ENCODE measurements at places on chromosomes 3 and 15. TPM values are rescaled to one million over a fixed set of nuclear protein-coding genes. Genes with fewer than 3 reads are reported as not detected.

Gene PRSS50
- total RNA-seq: 0.41 TPM

Gene NANOGP8
- 0.59 TPM for total RNA-seq

Gene FBN1
- total RNA-seq: 75.3 TPM

Gene LARP6
- 7.5 TPM for total RNA-seq

Gene MED12L
- 0.44 TPM for total RNA-seq

Gene SLITRK3
- 0.65 TPM for total RNA-seq

Gene PPP1R14D
- total RNA-seq: 0.53 TPM

Gene ATXN7
- 37.3 TPM for total RNA-seq

Gene IQSEC1
- 82.3 TPM for total RNA-seq

Gene TTLL13
- not detected for total RNA-seq

Gene SYNPR
- total RNA-seq: not detected

Gene CASR
- total RNA-seq: not detected

Gene SLC24A5
- not detected for total RNA-seq

DNA sequence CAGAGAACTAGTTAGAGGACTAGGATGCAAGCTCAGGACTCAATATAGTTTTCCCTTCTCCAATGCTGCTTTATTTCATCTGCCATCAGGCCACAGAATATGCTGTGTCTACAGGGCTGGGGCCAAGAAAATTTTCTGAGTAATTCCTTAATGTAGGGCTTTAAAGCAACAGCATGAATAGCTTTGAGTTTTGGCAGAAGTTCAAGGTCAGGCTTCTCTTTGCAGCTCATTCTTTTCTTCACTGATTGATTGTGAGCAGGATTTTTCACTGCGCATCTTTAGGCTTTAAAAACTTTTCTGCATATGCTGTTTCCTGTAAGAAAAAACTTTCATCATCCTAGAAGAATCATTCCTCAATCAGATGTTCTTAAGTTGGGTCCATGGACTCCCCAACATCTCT is 4.6 kb downstream of the TMEM108 start:
- no peak for DNase-seq

GRCh38 chr3:50164984-50165909 is 10.1 kb downstream of the SEMA3F start:
- no peak for DNase-seq

- DNase-seq: no peak
Measured at GRCh38 chr3:122936986-122937385, 90.6 kb downstream of the SEMA5B start.

DNA sequence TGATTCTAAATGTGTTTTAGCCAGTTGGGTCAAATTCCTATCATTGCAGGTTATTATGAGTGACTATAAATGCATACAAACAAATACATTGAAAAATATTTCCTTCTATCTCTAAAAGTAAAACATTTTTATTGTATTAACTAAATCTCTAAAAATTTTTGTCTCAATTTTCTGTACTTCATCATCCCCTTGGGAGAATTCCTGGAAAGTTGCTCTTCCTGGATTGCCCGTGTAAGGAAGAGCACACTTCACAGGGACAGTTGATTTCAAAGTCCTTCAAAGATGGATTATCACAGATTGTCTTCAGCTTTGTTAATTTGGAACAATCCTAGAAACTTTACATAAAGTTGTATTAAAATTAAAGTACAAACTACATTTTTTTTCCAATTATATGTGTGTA is 595.6 kb downstream of the ROBO1 start:
- DNase-seq: no peak

DNA sequence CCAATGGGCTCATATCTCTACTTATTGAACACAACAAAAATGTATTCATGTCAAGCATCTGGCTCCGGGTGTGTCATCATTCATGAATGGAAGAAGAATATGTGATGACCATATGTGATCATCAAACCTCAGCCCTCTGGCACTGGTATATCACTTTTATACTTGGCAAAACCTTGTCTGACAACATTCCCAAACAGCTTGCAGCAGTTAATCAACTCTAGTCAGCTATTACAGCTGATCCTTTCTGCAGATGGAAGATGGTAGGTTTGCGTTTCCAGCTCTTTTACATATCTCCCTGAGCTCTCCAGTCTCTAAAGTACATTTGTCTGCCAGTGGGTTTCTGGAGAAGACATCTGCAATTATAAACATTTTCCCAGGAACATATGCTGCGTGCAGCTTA is 6.6 kb downstream of the PLSCR5 start:
- no peak for DNase-seq

- DNase-seq: no peak
Measured at GRCh38 chr3:97979610-97980009, 7.4 kb upstream of the RIOX2 start.

GRCh38 chr3:24640330-24640877 is 145.8 kb upstream of the THRB start:
- DNase-seq: no peak

DNA sequence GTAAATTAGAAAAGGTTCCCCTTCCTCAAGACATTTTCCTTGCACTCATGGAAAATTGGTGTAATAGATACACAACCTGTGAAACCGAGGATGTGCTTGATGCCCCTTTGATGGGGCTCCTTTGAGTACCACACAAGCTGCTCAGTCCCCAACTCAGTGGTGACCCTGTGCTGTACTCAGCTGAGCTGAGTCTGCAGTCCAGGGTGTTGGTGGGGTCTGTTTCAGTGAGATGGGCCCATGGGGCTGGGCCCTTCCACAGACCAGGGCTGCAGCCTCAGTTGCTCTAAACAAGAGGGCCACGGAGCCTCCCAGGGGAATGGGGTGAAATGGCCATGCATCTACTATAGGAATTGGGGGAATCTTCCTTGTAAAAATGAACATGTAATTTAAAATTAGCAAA is 39.3 kb downstream of the KY start:
- DNase-seq: no peak

DNA sequence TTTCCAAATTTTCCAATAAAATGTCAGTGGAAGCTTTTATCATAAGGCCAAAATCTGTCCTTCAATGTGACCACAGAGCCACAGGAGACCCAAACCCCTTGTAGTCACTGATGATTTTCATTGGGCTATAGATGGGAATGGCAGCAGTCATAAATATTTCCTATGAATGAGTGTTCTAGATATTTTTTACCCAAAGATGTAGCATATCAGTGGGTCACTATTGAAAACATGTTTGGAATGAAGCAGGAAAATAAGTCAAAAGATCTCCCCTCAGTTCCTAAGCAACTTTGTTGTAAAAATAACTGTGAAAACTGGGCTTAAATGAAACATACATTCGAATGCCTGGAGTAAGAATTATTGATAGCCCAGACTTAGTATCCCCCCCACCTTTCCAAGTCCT is 49.0 kb downstream of the NKIRAS1 start:
- no peak for DNase-seq

- no peak for DNase-seq
Measured at GRCh38 chr15:71151081-71151480, 35.8 kb downstream of the THSD4 start.

GRCh38 chr3:113287803-113288648 is 76.7 kb downstream of the BOC start:
- DNase-seq: no peak

GRCh38 chr3:51535146-51536019 is 3.1 kb upstream of the RAD54L2 start:
- DNase-seq: no peak

- no peak for DNase-seq
Measured at GRCh38 chr3:146313746-146314111, 62.8 kb upstream of the PLSCR4 start.

GRCh38 chr3:194696702-194697101 is 11.0 kb downstream of the FAM43A start:
- no peak for DNase-seq

GRCh38 chr15:23415321-23415865 is 31.6 kb downstream of the GOLGA6L2 start:
- no peak for DNase-seq

- no peak for DNase-seq
Measured at GRCh38 chr3:7744850-7745249, 756.8 kb upstream of the LMCD1 start.

GRCh38 chr15:38843736-38844590 is 279.3 kb upstream of the RASGRP1 start:
- DNase-seq: no peak

DNA sequence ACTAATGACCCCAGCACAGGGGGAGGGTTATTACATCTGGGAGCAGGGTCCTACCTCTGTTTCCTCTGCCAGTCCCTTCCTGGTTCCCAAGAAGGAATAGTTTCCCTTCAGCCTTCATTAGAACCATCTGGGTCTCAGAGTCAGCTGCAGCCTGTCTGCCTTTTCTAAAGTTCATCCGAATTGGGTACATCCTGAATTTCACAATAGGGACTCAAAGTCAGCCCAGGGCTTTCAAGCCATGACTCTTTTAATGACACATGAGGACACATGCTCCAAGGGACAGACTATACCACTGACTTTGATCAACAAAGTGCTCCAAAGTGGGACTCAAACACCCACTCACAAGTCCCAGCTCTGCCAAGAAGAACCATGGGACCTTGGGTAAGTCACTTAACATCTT is 12.7 kb upstream of the CRABP1 start:
- no peak for DNase-seq

DNA sequence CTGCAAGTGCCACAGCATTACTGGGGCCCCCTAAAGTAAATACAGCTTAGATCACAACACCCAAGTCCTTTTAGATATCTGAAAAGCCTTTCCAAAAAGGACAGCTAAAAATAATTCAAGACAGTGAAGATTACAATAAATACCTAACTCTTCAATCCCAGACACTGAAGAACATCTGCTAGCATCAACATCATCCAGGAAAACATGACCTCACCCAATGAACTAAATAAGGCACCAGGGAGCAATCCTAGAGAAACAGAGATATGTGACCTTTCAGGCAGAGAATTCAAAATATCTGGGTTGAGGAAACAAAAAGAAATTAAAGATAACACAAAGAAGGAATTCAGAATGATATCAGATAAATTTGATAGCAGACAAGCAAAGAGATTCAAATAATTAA is 71.7 kb upstream of the TTC14 start:
- no peak for DNase-seq

DNA sequence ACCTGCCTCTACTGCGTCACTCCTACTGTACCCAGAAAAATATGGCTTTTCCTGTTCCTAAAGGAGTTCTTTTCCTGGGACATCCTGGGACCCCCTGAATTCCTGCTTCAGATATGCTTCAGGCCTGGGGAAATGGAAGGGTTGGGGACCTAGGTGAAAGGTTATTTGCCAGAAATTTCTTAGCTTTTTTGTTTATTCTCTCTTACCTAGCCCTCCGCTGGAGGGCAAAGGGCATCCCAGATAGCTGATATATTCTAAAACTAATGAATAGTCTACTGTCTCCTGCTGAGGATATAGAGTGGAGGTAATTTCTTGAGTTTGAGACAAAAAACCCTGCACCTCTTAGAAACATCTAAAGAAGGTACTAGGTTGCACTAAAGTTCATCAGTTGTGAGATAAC is 3.6 kb upstream of the ZNF148 start:
- DNase-seq: no peak

DNA sequence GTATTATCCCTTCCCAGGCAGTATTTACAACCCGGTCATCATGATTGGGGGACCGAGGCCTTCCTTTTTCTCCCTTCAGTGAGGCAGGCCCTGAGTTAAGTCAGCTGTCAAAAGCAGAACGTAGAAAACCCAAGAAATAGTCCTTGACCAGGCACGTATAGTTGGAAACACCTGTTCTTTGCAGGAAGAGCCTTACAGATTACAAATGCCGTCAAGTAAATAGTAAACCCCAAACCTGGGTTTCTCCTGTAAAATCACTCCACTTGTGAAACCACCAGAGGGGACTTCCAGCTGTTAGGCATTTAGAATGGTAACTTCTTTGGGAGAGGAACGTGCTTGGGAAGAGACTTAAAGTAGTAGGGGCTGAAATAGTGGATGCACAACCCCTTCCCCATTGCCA is 1.0 kb upstream of the BTBD1 start:
- DNase-seq: no peak

- no peak for DNase-seq
Measured at GRCh38 chr3:55160241-55160983, 232.6 kb upstream of the LRTM1 start.

GRCh38 chr3:160810362-160811236 is 54.6 kb downstream of the PPM1L start:
- no peak for DNase-seq

- DNase-seq: no peak
Measured at GRCh38 chr15:42921342-42921731, 759 bp upstream of the TTBK2 start.

DNA sequence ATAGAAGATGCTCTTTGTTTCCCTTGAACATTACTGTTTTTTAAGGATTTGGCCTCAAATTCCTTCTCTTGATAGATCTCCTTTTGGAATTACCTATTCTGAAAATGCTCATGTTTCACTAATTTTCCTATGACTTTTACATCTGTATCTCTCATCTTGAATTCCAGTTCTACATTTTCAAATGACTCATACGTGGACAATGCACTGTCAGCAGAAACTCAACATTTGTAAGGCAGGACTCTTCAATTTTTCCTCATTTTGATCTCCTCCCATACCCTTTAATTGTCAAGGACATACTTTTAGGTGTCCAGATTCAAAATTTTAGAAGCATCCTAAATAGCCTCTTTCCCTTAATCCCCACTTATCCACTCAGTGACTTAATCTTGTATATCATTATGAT is 341.0 kb upstream of the RASGRP1 start:
- no peak for DNase-seq

- DNase-seq: no peak
Measured at GRCh38 chr3:132469326-132469725, 52.0 kb downstream of the DNAJC13 start.

DNA sequence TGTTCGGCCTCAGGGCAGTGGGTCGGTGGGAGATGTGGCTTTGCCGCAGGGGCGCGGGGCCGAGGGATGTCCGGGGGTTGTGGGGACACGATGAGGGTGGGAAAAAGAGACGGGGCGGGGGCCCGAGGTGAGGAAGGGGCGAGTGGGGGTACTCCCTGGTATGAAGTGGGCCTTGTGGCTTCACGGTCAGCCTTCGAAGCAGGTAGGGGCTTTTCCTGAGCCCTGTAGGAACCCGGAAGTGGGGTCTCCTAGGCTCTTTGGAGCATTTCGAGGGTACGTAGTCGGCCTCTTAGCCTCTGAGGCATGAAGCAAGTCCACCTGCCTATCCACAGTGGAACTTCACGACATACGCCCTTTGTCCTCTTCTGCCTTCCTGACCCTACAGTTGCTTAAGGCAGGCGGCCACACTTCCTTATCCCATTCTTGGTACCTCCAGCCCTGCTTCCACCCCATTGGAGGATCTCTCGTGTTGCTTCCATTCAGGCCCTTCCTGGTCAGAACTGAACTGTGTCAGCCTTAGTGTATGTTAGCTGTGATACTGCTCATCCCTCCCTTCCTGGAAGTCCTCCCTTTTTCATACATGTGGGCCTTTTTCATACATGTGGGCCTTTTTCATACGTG is 389 bp downstream of the ARPC4 start:
- DNase-seq: peak; percentile 71

GRCh38 chr3:98361289-98361688 is 7.6 kb downstream of the OR5K4 start:
- DNase-seq: no peak

DNA sequence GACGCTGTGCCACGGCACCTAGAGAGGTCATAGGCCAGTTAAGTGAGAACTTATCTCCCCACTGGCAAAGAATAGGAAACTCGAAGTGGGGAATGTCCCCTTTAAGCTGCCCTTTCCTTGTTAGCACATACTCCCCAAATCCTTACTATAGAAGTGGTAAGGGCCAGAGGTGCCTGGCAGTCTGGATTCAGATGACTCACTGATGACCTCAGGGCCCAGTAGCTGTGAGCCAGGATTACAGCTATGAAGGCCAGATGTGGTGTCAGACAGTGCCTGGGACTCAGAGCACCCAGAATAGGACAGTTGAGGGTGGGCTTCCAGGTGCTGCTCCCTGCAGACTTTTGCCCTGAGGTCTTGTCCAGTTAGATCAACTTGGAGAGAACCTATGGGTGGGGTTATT is 37.7 kb downstream of the PDIA5 start:
- no peak for DNase-seq
